Mesangial cell (primary cell): ENCODE measurements at places on chromosomes 3 and 15. TPM values are rescaled to one million over a fixed set of nuclear protein-coding genes. Genes with fewer than 3 reads are reported as not detected.

Gene PLXND1
- total RNA-seq, result 125 and 347 TPM in 2 replicates

Gene CERS3
- not detected in 2 replicates for total RNA-seq

Gene CLDN18
- total RNA-seq, result not detected in 2 replicates

Gene AHSG
- not detected in 2 replicates for total RNA-seq

Gene PTX3
- 22.1 and 44.3 TPM in 2 replicates for total RNA-seq

Gene FGF12
- total RNA-seq, result 0.38 and 0.98 TPM in 2 replicates
